ENCODE measurements at places on chromosomes 6 and 20.

- DNase-seq = no peak
These were observed 31.6 kb downstream of the MTRES1 start for GRCh38 chr6:107059606-107060005.

- DNase-seq = no peak
These were observed 11.4 kb downstream of the FOXS1 start for GRCh38 chr20:31833931-31834521.

DNA sequence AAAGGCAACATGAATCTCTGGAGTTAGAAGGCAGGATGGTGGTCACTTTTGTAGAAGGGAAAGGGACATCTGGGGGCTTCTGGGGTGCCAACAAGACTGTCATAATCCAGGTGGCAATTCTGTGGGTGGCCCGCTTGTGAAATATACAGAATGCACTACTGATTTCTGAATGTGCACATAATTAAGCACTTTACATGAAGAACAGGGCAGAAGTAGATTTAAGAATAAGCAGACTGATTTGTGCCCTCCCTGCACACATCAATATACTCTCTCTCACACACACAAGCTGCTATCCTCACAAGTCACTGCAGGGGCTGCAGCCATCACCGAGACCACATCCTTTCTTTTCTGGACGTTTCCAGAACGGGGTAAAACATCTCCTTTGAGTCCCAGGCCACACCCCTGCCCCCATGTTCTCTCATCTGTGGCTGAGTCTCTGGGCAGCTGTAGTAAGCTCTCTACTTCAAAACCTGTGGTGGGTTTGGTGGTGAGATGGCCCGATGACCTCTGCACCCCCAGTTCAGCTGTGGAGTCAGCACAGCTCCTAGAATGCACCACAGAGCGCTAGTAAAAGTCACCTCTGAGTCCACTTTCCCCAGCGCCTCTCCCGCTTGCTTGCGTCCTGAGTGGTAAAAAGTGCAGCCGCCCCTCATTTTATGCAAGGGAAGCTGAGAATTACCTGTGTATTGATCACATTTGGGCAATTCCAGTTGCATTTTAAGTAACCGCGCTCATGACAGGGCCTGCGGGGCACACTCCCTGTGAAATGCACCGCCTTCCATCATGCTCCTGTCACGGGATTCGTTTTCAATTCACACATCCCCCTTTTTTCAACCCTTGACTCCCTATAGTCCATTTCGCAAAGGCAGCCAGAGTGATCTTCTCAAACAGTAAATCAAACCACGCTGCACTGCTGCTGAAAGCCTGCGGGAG is 115.5 kb downstream of the NFATC2 start:
- no peak for DNase-seq

- no peak for DNase-seq
These were observed 158.3 kb downstream of the BMP2 start for GRCh38 chr20:6925744-6926278.

GRCh38 chr6:81491454-81492101 is 260.9 kb downstream of the TENT5A start:
- DNase-seq = no peak

DNA sequence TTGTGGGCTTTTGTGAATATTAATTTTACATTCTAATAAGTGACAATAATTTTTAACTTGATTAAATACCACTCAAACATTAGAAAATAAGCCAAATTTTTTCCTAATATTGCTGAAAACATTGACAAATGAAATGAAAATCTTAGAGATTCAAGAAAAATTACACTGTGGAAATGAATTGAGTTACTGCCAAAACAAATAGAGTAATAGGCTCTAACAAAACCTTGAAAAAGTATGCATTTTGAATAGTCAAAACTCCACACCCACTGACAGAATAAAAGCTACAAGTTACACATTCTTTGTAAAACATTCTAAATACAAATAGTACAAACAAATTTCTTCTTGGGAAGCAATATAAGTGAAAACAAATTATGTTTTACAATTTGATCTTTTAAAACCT is 5.9 kb downstream of the TBX18 start:
- no peak for DNase-seq

DNA sequence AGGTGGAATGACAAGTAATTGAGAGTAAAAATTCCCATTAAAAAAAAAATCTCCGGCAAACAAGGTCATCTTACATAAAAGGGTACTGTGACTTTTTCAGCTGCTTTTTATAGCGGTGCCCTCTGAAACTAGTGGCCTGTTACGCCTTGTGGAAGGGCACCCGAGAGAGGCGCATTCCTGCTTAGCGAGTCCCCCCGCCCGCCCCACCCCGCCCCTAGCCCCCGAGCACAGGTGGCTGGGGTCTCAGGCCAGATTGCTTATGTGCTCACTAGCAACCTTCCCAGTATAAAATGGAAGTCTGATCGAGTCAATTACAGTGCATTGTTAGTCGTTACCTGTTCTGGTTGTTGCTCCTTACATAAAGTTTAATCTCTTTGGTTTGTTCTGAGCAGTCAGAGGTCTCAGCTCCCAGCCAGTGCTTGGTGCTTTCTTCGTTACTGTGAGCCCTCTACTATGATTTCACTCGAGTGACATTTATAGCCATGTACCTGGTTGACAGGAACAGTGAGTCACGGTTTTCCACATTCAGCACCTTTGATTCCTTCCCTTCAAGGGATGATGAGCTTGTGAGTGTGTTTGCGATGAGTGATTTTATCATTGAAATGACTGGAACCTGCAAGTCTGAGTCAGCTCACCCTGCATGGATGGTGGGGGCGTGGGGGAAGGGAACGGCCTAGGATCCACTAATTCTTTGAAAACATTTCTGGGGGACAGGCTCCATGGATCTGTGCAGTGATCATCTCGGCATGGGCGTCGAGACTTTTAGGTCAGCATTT is 47.6 kb downstream of the ZDHHC14 start:
- no peak for DNase-seq

GRCh38 chr6:133130863-133131262 is 110.3 kb upstream of the EYA4 start:
- no peak for DNase-seq

DNA sequence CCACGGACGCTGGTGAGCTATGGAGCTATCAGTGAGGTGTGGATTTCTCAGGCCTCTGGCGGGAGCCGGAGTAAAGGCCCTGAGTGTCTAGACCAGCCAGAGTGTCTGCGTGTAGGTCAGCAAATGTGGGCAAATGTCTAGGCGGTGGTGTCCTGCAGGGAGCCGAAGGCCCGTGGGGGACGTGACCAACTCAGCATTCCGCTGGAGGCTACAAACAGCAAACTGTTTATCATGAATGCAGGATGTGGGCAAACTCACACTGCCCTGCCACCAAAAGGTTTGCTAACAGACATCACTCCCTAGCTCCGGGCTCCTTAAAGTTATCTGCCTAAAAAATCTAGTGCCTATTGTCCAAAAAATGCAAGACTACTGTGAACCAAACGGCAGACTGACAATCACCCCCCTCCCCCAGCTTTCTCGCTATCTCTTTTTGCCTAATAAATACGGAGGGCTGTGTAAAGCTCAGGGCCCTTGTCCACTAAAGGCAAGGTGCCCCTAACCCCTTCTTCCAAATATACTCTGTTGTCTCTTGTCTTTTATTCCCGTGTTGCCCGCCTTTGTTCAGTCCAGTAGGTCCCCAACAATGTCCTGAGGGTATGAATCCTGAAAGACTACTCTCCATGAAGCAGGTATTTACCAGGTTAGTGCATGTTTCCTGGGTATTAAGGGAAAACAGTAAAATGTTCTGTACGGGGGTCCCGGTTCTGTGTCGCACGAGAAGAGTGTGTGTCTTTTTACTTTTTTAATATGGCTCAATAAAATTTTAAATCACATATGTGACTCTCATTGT is 29.0 kb upstream of the AFDN start:
- no peak for DNase-seq

GRCh38 chr6:15449011-15449410 is 203.1 kb downstream of the JARID2 start:
- DNase-seq = no peak

- DNase-seq = no peak
These were observed 184.3 kb upstream of the OLIG3 start for GRCh38 chr6:137678451-137678850.

GRCh38 chr6:37480951-37481534 is 18.6 kb downstream of the CCDC167 start:
- DNase-seq = no peak

DNA sequence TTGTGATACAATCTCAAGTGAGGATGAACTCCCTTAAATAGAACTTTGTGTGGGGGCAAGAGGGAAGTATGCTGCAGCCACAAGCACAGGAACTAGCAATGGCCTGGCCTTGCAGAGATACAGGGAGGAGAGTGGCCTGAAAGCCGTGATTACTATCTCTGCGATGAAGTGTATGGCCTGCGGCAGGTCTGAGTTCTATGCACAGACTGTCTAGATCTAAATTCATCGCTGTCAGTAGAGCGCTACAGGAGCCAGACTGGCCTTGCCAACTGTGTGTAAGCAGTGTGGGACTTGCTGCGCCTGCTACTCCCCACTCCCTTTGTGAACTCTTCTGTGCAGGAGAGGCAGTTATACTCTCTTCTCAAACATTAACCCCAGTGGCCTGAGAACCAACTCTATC is 997.0 kb downstream of the GRIK2 start:
- DNase-seq = no peak

GRCh38 chr20:4038047-4038459 is 22.7 kb upstream of the RNF24 start:
- no peak for DNase-seq

GRCh38 chr6:111069382-111070104 is 17.8 kb upstream of the SLC16A10 start:
- no peak for DNase-seq

DNA sequence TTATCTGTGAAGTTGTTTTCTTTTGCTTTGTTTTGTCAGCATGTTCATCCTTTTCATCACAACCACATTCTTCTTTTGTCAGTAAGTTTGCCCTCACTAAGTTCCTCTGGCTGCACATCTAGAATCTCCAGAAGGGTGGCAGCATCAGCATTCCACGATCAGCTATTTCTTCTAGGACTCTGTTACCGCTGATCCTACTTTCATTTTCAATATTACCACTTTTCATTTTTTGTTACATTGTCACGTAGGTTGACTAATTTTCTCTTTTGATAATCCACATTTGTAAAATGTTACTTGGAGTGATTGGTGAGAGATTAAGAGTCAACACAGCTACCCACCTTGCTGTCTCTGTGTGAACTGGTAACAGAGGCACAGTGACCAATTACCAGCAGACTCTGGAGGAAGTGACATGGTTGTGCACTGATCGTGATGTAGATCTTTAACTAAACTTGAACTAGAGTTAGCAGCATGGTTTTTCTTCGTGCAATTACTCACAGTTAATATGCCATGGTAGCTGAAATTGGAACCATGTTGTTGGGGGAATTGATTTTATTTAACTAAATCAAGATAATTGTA is 307.9 kb upstream of the SLC35B3 start:
- DNase-seq = no peak

DNA sequence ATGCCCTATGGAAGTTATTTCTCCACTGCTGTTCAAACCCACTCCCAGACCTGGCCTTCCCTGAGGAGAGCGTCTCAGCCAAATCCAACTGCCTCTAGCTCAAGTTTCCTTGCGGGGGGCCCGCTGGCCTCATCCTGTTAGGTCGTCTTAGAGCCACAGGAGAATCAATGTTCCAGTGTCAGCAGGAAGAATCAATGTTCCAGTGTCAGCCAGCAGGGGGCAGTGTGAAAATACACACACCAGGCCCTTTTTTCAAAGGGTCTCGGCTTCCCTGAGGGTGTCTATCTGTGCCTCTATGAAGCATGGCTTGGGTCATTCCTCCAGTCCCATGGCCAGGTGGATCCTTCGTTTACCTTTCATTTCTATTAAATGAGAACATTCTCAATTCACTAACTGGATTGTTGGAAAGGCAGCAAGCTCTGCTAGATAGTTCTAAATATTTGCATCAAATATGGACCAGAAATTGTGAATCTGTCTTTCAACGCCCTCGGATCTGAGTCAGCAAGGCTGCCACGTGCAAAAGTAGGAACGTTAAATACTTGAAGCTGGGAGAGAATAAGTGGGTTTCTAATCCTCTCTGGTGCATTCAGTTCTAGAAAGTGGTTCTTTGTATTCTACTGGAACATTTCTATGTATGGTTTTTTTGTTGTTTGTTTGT is 19.2 kb downstream of the PRND start:
- DNase-seq = no peak

- no peak for DNase-seq
These were observed 21.0 kb upstream of the PRELID3B start for GRCh38 chr20:59063358-59064213.

DNA sequence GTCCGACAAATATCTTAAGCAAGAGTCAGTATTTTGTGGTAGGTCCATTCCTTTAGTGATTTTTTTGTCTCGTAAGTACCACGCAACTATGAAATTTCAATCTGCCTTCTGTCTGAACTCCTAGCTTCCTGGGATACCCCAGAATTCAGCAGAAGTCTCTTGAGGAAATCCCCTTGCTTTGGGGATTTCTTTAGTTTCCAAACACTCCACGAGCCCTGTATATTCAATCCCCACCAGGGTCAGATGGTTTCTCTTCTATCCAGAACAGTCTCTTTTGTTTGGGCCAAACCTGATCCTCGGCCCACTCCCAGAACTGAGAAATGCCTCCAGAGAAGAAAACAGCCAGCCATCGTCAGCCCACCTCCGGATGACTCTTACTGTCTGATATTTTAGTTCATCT is 113.0 kb downstream of the CHD6 start:
- DNase-seq = no peak

DNA sequence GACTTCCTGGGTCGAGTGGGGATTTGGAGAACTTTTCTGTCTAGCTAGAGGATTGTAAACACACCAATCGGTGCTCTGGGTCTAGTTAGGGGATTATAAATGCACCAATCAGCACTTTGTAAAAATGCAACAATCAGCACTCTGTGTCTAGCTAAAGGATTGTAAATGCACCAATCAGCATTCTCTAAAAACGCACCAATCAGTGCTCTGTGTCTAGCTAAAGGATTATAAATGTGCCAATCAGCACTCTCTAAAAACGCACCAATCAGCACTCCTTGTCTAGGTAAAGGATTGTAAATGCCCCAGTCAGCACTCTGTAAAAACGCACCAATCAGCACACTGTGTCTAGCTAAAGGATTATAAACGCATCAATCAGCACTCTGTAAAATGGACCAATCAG is 209.0 kb upstream of the SLC35B3 start:
- DNase-seq = no peak

DNA sequence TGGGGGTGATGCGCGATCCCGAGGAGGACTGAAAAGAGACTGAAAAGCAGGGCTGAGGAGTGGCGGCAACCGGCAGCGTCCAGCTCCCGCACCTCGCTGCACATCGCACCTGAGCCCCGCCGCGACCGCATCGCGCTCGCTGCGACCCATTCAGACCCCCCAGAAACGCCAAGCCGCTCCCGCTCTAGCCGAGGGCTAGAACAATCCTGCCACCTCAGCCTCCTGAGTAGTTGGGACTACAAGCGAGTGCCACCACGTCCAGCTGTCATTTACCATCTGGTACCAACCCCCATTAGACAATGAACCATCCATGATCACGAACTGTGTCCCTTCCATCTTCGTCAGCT is 33.2 kb downstream of the HLA-A start:
- DNase-seq = no peak

- no peak for DNase-seq
These were observed 40.0 kb upstream of the GATA5 start for GRCh38 chr20:62515826-62516225.

DNA sequence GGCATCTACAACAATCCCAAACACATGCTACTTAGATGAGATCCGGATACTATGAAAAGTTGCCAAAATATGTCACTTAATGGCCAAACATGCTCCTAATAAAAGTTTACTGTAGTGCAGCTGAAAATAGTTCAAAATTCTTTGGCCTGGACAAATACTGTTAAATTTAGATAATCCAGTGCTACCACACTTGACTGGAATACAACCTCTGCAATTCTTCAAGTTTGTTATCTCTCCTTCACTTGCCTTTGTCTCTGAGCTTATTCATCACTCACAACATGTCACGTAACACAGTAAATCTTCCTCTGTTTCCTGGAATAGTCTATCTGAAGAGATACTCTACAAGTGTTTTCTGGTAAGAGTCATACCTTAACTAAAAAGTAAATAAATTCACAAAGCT is 10.5 kb upstream of the PLN start:
- DNase-seq = peak; percentile 46
